ENCODE measurements at places on chromosomes 6 and 20. TPM values are rescaled to one million over a fixed set of nuclear protein-coding genes. Genes with fewer than 3 reads are reported as not detected.

PRKN gene
- total RNA-seq, result 0.46 TPM

UBD gene
- total RNA-seq, result 0.54 TPM

DAAM2 gene
- total RNA-seq, result not detected

DNA sequence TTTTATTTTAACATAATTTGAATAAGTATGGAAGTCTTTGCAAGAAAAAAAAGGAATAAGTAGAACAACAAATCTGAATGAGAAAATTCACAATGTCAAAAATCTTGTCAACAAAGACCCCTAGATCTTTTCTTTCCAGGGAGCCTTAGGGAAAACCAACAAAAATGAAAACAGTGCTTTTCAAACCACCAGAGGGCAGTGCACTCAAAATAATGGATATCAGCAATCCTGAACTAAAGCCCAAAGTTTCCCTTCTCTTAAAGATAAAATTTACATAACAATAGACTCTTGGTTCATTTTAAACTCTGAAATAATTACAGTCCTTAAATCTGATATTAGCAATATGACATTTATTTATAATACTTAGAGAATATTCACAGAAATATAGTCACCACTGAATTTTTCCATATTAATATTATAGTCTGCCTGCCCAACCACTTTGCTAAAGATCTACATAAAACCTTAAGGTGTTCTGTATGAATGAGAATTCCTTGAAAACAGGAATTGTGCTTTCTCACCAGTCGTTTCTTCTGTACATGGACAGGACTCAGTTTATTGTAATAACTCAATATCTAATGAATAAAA is 105.3 kb upstream of the BMP5 start:
- peak; percentile 22 for DNase-seq

GRCh38 chr6:84763886-84764331 is 489 bp downstream of the TBX18 start:
- DNase-seq, result no peak

GRCh38 chr20:47382746-47383415 is 26.4 kb upstream of the ZMYND8 start:
- DNase-seq, result no peak

DNA sequence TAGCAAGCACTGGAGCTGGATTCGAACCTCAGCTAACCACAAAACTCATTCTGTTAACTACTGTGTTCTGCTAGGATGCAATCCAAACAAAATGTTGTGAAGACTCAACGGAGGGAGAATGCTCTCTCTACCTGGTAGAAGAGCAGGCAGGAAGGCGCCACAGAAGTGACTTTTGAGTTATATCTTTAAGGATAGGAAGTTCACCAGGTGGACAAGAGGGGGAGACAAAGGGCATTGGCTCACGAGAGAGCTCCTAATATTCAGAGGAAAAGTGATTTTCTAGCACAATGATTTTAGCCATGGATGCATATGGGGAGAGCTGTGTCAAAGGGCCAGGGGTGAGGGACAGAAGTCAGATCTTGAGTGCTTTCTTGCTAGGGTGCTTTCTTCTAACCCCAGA is 108.4 kb upstream of the MAFB start:
- DNase-seq, result no peak

DNA sequence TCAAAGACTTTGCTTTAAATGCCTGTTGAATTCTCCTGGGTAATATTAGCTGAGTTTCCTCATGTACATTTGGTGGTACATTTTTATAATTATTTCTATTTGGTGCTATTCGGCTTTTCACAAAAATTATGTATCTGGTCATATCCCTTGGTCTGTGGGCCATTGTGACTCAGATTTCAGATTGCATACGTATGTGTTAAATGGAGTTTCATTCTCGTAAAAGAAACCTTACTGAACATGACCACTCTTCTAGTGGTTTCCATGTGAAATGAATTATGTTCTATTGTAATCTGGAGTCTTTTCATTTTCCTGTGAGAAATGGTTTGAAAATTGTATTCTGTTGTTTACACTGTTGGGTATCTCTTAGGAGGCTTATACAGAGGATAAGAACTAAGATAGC is 386.2 kb upstream of the FLRT3 start:
- no peak for DNase-seq
